ENCODE measurements at places on chromosomes 6 and 20.

GRCh38 chr20:52777171-52777570, 195.0 kb upstream of the TSHZ2 start:
- no peak for DNase-seq

DNA sequence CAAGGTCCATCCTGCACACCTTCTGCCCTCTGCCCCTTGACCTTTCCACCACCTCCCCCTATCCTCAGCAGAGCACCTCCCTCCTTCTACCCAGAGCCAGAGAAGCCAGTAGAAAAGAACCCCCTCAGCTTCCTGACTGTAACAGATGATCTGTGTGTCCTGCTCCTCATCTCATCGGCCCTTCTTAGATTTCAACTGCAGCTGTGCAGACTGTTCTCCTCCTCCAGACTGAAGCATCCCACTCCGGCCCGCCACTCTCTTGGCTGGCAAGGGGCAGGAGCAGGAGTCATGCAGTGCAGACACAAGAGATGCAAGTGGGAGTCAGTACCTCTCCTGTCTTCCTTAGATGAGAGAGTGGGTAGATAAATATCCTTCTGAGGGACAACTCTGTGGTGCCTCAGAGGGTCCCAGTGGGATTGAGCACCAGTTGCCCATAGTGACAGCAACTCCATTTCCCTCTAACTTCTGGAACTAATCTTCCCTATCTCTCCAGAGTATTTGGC, 163.5 kb upstream of the MLN start:
- DNase-seq, result no peak

DNA sequence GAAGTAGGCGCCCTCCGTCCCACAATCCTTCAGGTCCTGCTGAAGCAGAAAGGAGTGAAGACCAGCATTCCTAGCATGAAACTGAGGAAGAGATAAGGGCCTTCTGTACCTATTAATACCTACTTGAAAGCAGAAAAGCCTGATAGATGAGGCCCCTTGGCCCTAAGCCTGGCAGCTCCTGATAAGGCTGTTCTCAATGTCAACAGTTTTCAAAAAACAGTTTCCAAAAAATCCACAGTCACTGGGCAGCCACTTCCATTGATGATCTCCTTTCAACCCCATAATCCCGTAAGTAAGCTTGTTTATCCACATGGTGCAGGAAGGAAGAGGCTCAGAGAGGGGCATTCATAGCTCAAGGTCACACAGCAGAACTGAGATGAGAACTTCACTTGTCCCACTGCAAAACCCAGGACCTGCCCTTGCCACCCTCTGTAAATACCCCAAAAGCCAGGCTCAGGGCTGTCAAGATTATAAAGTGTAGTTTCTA, 2.8 kb upstream of the E2F1 start:
- DNase-seq, result no peak

- peak; percentile 13 for DNase-seq
Measured at GRCh38 chr6:5937169-5937909, 69.4 kb downstream of the NRN1 start.

DNA sequence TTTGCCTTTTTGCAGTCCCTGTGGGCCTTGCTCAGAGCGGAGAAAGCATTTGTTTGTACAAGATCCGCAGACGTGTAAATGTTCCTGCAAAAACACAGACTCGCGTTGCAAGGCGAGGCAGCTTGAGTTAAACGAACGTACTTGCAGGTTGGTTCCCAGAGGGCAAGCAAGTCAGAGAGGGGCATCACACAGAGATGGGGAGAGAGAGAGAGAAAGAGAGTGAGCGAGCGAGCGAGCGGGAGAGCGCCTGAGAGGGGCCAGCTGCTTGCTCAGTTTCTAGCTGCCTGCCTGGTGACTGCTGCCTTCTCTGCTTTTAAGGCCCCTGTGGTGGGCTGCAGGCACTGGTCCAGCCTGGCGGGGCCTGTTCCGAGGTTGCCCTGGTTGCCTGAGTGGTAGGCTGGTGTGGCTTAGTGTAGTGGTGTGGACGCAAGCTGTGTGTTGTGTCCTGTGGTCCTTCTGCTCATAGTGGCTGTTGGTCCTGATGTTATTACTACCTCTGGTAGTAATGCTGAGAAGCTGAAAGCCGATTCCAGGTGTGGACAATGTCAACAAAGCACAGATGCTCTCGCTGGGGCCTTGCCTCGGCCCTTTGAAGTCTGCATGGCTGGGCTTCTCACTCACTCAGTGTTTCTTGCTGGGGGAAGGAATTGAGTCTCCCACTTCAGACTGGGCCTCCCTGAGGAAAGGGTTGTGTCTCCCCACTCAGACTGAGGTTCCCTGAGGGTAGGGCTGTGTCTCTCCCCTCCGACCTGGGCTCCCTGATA, 12.1 kb downstream of the VEGFA start:
- no peak for DNase-seq

- DNase-seq, result no peak
Measured at GRCh38 chr6:24966381-24966780, 30.6 kb upstream of the RIPOR2 start.

DNA sequence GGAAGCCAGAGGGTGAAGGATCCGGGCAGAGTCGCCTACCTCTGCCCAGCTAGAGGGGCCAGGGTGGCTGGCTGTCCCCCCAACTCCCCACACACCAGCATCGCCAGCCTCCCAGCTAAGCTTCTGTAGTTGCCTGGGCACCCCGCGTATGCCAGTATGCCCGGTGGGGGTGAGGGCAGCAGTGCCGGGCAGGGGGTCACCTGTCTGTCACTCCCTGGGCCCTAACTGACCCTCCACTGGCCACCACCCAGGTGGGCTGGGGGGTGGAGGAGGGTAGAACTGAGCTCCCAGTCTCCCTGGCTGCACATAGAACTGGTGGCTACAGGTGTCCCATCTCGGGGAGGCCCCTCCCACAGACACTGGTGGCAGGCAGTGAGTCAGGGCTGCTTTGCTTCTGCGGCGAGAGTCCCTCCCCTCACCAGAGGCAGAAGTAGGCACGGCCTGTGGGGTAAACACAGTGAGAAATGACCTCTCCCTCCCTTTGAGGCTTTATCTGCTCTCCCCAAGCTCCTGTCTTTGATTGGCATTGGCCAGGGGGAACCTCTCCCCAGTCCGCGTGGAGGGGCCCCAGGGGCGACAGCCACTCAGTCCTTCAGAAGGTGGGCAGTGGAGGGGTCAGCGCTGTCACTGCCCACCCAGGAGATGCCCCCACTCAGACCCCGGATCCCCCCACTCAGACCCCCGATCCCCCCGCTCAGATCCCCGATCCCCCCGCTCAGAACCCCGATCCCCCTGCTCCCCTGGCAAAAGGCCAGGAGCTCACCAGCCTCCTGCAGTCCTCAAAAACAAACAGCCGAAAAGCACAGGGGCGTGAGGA, 2.5 kb downstream of the NTSR1 start:
- no peak for DNase-seq

GRCh38 chr6:56637640-56638039, 5.0 kb downstream of the DST start:
- DNase-seq, result peak; percentile 1

DNA sequence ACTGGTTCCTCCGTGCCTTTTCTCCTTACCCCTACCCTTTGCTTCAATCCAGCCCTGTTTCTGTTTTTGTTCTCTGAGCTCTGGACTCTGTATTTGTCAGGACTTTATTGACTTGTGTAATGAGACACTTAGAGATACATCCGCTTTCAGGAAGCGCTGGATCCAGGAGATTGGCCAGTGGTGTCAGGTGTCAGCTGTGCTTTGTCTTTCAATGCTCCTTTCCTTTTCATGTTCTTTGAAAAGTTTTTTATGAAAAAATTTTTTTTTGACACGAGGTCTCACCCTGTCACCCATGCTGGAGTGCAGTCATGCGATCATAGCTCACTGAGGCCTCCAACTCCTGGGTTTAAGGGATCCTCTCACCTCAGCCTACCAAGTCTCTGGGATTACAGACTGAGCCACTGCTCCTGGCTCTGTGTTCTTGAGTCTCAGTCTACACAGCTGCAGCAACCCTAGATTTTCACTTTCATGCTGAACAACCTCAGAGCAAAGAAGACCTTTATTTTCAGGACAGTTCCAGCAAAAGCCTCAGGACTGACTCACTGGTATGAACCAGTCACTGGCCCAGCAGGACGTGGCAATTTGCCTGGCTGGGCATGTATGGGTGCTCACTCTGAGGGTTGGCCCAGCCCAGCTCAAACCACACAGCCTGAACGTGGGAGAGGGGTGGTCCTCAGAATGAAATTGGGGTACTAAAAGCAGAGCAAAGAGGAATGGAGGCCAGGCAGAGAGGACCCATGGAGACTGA, 108.5 kb downstream of the DHX35 start:
- no peak for DNase-seq

DNA sequence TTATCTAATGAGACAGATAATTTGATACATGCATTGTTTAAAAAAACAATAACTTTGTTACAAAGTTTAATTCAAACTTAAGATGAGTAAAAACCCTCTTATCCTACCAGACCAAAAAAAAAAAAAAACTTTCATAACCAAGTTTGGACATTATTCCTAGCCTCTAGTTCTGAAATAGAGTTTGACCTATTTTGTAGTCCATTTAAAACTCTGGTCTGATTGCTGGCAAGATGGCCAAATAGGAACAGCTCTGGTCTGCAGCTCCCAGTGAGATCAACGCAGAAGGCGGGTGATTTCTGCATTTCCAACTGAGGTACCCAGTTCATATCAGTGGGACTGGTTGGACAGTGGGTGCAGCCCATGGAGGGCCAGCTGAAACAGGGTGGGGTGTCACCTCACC, 125.9 kb downstream of the FRK start:
- no peak for DNase-seq

DNA sequence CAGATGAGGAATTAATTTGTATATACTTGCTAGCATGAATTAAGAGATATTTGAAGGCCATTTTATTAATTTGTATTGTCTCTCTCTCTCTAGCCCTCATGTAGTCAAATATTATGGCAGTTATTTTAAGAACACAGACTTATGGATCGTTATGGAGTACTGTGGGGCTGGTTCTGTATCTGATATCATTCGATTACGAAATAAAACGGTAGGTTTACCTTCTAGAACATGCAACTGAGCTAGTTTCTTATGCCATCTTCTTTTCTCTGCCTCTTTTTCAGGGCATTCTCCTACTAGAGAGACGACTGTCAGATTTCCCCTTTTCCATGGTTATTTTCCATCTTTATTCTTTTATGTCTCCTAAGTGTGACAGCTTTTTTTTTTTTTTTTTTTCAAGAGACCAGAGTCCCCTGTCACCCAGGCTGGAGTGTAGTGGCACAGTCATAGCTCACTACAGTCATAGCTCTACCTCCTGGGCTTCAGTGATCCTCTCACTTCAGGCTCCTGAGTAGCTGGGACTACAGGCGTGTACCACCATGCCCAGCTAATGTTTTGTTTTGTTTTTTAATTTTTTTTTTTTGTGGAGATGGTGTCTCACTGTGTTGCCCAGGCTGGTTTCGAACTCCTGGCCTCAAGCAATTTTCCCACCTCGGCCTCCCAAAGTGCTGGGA, 15.6 kb downstream of the STK4 start:
- DNase-seq, result no peak

- DNase-seq, result no peak
Measured at GRCh38 chr6:88764081-88764480, 199.3 kb downstream of the RNGTT start.

DNA sequence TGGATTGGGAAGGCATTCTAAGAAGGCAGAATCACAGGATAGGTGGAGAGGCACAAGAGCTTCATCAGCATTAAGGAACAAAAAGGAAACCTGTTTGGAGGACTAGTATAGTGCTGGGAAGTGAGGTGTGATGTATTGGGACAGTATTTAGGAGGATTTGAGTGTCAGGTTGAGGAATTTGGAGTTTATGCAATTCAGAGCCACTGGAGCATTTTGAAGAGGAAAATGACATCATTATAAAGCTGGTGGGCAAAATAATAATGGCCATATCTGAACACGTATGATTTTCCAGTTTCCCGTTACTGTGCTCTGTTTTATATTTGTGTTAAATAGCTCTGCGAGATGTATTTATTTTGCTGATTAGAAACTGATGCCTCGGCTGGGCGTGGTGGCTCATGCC, 14.2 kb downstream of the NDUFAF5 start:
- DNase-seq, result no peak

GRCh38 chr6:119173249-119174084, 95.0 kb upstream of the FAM184A start:
- DNase-seq, result no peak

- peak; percentile 5 for DNase-seq
Measured at GRCh38 chr20:2693286-2694007, 867 bp downstream of the EBF4 start.

DNA sequence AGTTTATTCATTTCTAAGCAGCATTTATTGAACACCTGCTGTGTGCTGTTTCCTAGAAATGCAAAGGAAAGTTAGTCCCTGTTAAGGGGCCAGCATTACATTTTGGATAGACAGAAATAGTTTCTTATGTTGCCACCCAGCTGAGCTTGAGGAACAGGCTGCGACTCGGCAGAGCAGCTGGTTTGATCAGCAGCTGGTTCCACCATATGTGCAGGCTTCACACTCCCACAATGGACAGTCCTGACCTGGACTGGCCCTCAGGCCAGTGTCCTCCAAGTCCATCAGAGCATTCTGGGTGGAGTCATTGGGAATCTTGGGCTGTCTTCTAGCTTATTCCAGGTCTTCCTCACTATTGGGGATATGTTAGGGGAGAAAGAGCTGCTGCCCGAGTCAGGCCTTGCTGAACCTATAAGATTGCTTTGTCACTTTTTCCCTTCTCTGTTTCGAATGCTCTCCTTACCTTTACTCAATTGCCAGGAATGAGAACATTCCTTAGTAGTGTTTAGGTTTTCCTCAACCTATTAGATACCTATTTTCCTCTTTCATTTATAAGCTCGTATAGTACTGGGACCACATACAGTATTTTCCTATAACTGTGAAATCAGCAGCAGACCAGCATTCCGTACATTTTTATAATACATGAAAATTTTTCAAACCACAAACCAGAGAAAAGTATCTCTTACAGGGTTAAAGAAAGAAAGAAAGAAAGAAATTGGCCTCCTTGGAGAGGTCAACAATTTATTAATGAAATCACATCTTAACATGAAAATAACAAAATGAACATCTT, 203.0 kb downstream of the FARS2 start:
- DNase-seq, result no peak

GRCh38 chr6:158847012-158847529, 27.9 kb upstream of the EZR start:
- no peak for DNase-seq

Measured in NCI-H1092 (cell line).